ENCODE measurements at places on chromosomes 12 and 14.

DNA sequence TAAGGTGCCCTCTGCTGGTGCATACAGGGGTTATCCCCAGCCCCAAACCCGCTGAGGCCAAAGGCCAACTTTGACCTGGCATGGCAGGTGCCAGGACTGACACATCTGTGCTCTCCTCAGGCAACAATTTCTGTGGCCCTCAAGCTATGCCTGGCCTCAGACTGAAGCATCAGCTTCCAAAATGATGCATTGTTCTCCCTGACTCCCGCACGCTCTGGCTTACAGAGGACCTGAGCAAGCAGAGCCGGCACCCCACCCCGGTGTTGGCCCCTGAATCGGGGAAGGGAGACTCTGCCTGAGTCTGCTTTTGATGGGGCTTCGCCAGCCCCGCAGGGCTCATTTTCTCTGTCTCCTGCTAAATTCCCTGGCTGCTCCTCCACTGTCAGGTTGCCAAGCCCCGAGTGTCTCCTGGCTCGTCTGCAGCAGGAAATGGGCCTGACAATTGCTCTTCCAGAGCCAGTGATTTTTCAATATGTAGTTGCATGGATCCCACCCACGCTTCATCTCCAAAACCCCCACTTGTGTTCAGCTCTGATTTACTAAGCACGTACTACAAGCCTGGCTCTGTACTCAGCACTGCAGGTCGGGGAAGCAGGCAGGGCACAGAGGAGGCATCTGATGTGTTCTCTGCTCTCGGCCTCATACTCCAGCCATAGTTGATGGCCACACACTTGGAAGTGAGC, 126.1 kb downstream of the SLC38A6 start:
- DNase-seq, result no peak

DNA sequence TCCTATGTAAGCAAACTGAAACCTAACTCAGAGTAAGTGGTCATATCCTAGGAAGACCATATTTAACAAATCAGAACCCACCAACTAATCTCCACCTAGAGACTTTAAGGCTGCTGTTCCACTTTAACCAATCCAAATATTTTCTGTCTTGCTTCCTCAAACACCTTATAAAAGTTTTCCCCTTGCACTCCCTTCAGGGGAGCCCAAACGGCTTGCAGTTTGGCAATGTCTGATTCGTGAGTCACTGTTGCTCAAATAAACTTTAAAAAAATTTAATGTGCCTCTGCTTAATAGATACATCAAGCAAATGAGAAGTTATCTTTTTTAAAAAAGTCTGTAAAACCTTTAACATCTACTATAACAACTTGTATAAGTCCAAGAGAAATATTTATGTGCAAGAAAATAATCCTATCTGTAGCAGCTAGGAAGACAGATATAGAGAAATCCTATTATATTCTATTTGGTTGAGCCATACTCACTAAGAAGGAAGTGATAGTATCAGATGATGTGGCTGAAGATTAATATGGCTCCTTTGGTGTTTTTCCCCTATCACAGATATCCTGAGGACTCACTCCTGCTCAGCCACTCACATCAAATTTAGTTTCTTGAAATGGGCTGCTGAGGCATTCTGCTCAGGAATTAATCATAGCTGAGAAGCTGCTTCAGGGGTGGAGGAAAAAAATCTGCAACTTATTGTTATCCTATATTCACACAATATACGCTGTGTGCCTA, 65.1 kb upstream of the DUSP6 start:
- no peak for DNase-seq

GRCh38 chr12:120651821-120652220, 11.4 kb downstream of the CABP1 start:
- DNase-seq, result no peak

- DNase-seq, result no peak
These were observed 63.6 kb upstream of the TMEM263 start for GRCh38 chr12:106892075-106892474.

DNA sequence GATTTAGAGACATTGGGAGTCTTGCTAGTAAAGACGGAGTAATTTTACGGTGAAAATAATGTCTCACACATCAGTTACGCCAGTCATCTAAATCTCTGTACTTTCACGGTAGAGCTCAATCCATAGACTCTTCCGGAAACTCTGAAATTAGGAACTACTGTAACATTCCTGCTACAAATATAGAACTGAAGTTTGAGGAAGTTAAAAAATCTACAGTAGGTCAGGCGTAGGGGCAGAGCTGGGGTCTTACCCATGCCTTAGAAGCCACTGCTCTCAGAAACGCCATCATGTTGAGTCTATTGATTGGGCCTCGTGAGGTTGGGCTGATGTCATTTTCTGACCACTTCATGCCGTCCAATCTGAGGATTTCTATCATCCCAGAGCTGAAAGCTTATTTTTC, 1029.8 kb upstream of the TMEM132C start:
- DNase-seq, result no peak

DNA sequence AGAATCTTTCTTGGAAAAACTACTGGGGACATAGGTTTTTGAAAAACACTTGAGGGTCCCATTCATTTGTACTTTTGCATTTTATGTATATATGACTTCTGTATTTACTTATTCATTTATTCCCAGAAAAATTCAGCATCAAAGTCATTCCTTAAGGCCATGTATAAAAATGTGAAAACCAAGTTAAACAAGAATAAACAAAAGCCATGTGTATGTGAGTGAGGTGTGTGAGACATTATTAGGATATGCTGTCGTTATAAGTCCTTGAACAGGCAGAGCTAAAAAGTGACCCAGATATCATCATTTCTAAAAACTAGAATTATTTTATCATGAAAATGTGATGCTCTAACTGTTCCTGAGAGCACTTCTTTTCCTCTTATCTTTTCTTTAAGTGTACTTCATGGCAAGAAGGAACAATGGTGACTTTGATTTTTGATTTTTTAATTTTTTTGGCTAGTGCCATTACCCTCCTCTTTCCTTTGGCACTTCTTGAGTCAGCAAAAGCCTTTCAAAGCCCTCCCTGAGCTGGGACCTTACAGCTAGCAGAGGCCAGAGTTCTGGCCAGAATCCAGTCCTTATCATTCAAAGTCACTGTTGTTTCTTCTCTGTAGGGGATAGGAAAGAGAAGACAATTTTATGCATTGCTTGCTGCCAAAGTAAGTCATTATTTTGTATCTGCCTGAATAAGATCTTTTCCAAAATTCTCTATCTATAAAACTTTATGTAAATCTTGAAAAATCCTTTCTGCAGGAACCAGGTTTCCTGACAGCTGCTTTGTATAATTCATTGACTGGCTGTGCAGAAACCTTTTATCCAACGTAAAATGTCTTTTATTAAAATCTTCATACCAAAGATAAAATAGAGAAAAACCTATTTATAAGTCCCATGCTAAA, 419.7 kb upstream of the PRICKLE1 start:
- no peak for DNase-seq

DNA sequence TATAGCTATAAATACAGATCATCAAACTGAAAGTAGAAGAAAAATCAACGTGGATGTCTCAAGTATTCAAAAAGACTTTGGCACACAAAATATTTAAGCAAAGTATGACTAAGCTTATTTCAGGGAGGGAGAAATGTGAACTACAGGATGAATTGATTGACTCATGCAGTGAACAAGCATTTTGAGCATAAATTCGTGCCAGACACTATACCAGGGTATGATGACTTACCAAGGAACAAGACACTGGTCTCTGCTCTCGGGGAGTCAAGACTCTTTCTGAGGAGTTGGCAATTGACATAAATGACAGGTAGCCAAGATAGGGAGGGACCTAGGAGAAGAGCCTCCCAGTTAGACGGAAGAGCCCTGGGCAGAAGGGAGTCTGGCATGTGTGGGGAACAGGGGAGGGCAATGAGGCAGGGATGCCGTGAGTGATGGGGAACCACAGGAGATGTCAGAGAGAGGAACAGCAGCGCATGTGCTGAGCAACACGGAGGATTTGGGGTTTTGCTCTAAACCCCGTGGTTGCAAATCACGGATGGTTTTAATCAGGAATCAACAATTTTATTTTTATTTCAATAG, 115.2 kb downstream of the TMEM132D start:
- no peak for DNase-seq

DNA sequence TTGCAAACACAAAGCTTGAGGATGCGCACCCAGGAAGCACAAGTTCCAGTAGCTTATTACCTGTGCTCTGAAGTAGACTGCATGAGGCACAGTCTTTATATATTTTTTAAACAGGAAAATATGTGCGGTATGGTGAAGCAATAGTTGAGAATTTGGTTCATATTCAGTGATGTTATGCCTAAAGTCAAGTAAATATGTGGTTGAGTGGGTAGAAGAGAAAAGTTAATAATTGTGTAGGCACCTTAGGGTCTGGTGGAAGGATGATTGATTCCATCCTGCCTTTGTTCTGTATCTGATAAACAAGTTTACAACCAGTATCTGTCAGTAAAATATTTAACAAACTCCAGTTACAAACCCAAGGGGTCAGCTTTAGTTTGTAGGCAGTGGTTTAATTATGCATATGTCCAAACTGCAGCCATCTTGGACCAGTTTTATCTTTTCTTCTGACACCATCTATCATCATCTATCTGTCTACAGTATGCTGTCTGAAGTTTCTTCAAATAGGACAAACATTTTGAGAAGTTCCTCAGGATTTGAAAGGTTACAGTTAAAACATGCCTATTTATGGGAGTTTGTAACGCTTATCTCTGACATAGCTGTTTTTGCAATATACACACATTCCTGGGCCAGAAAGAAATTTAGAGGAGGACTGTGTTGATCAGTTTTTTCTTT, 10.8 kb downstream of the SINHCAF start:
- DNase-seq, result no peak

GRCh38 chr14:91032248-91032647, 28.2 kb downstream of the RPS6KA5 start:
- DNase-seq, result no peak

GRCh38 chr14:100305324-100306100, 732 bp downstream of the SLC25A29 start:
- DNase-seq, result peak; percentile 84

- no peak for DNase-seq
These were observed 64.6 kb downstream of the BICD1 start for GRCh38 chr12:32171211-32171610.

Measured in activated CD4-positive, alpha-beta T cell treated with anti-CD3 and anti-CD28 coated beads, Interleukin-2, amount 10 ng/mL, durations not matched to agents 24 days and 14 days (primary cell).